ENCODE measurements at places on chromosomes 4 and X. TPM values are rescaled to one million over a fixed set of nuclear protein-coding genes. Genes with fewer than 3 reads are reported as not detected.

Gene MMRN1
- total RNA-seq: 3,426 TPM

Gene PRICKLE3
- 3.0 TPM for total RNA-seq

Gene IL3RA
- total RNA-seq: 20.4 TPM

Gene USP51
- 0.39 TPM for total RNA-seq

Gene SATL1
- not detected for total RNA-seq

Gene C4orf50
- total RNA-seq: under 0.01 TPM

Gene GAB1
- total RNA-seq: 10.1 TPM

Gene SLC34A2
- under 0.01 TPM for total RNA-seq

Gene ARAP2
- 0.13 TPM for total RNA-seq

Gene ESX1
- under 0.01 TPM for total RNA-seq

Gene XG
- total RNA-seq: under 0.01 TPM

Gene MRFAP1L1
- total RNA-seq: 35.2 TPM

Gene ADGRA3
- 15.3 TPM for total RNA-seq

Gene DGAT2L6
- not detected for total RNA-seq

Gene REELD1
- not detected for total RNA-seq

Gene RAB9B
- 0.39 TPM for total RNA-seq

Gene USP17L21
- total RNA-seq: not detected

Gene TCEAL3
- total RNA-seq: 4.6 TPM

Gene ZNF674
- total RNA-seq: 3.1 TPM

Gene MID1
- total RNA-seq: 25.9 TPM

Gene RENBP
- total RNA-seq: 10.1 TPM

Gene CXorf38
- 9.0 TPM for total RNA-seq

Gene HEPH
- total RNA-seq: 8.3 TPM

Gene ARHGAP10
- total RNA-seq: 9.1 TPM

Gene CXCL3
- total RNA-seq: under 0.01 TPM

Gene EGFL6
- total RNA-seq: not detected

Gene MAGEC1
- not detected for total RNA-seq

Gene CPLX1
- total RNA-seq: under 0.01 TPM

Gene NBDY
- total RNA-seq: 4.6 TPM

Gene SLC10A4
- 0.13 TPM for total RNA-seq

Gene HMX1
- total RNA-seq: not detected

Gene KCTD8
- 0.13 TPM for total RNA-seq

Gene MAGEA2B
- total RNA-seq: not detected

Gene DCAF8L2
- total RNA-seq: not detected

Gene CC2D2A
- 3.4 TPM for total RNA-seq

Gene GRXCR1
- total RNA-seq: not detected

Gene FRMD7
- total RNA-seq: not detected

Gene BANK1
- under 0.01 TPM for total RNA-seq

Gene CFAP99
- not detected for total RNA-seq

Gene SPANXA1
- total RNA-seq: not detected

Measured in dermis microvascular lymphatic vessel endothelial cell (primary cell).